ENCODE measurements at places on chromosomes 2 and 18.
A peak's percentile ranks its signal among the peaks of the same experiment; 100 is the strongest.

DNA sequence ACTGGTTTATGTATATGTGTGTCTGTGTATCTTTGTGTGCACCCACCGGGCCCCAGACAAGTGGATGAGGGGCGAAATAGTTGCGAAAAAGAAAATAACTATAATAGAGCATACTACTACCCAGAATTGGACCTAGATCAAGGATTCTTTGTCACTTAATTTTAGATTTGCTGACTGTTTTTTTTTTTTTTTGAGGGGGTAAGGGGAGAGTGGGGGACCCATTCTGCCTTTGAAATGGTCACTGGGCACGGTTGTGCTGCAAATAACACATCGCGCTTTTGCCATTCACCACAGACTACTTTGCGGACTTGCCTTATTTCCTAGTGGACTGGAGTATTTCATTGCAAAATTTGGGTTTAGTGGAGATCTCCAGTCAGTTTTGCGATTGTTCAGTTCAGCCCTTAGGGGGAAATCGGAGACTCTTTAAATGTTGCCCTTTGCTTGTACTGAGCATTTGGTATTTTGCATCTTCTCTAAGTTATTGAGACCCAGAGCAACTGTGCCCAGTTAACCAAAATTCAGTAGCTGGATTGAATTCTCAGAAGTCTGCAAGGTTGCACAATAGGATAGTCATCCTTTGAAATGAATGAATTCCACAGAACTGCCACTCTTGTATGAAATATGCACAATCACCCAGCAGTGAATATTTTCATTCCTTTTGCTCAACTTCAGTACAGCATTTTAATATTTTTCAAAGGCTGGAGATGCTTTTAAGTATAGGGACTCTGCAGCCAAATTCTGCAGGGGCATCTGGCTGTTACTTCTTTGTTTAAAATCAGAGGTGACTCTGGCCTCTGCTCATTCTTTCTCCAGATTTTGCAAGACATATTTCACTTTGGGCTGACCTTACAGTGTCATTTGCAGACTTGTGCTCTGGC is 2.9 kb downstream of the TRIB2 start:
- DNase-seq: peak; percentile 41

- peak; percentile 11 for DNase-seq
Observed at GRCh38 chr2:37318401-37318800, 6.2 kb downstream of the PRKD3 start.

DNA sequence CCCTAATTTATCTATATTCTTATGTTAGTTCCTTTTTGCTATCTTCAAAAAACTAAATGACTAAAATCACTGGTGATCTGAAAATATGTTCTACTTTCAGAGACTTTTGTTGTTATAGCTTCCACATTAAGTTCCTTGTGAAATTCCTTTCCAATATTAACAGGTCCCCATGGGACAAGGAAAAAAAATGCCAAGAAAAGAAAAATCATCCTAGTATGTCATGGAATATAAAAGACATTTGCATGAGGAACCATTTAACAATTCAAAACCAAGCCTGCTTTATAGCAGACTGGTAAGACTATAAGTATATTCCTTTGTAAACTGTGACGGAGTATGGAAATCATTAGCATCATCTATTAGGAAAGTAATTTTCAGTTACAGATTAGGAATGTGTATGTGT is 48.1 kb downstream of the COBLL1 start:
- DNase-seq: no peak

DNA sequence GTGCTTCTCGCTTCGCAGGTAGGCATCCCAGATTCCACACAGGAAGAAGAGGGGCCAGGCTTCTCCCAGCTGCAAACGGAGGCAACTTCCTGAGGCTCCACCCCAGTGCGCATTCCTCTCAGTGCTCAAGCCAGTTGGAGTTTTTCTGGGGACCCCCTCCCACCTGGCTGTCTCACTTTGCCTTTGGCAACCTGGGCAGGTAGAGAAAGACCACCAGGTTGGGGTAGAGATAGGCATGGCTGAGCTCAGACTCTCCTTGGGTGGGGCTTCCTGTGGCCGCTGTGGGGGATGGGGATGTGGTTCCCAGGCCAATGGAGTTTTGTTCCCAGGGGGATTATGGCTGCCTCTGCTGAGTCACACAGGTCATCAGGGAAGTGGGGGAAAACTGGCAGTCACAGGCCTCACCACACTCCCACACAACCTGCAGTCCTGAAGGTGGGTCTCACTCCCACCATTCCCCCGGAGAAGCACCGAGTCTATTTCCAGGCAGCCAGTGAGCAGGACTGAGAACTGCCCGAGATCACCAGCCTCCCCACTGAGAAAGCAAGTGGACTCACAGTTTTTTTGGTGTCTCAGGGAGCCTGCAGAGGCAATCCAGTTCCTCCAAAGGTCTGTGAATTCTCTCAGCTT is 38.1 kb downstream of the SLC39A10 start:
- DNase-seq: no peak

DNA sequence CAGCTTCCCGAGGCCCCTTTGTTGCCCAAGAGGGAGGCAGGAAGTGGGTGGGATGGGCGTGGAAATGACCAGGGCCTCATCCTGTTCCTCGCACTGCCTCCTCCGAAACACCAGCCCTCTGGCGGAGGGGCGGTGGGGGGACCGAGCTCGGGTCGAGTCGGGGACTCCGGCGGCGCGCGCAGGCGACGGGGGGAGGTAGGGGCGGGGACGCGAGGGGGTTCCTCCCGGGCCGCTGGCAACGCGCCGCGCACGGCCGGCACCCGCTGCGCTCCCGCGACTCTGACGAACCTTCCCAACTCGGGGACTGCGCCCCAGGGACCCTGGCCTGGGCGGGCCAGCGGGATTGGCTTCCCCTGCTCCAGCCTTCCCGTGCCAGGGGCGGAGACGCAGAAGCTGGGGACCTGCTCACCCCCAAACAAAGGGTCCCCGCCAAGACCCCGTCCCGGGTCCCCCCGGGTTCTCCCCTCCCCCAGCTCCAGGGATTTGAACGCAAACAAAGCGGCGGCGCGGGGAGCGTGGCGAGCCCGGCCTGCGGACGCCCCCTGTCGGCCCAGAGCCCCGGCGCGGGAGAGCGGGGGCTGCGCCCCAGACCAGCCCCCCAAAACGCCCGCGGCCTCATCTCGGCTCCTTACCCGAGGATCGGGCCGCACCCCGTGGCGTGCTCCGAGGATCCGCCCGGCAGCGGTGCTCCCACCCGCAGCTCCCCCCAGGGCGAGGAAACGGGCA is 1.2 kb downstream of the SEMA4C start:
- DNase-seq: peak; percentile 69

DNA sequence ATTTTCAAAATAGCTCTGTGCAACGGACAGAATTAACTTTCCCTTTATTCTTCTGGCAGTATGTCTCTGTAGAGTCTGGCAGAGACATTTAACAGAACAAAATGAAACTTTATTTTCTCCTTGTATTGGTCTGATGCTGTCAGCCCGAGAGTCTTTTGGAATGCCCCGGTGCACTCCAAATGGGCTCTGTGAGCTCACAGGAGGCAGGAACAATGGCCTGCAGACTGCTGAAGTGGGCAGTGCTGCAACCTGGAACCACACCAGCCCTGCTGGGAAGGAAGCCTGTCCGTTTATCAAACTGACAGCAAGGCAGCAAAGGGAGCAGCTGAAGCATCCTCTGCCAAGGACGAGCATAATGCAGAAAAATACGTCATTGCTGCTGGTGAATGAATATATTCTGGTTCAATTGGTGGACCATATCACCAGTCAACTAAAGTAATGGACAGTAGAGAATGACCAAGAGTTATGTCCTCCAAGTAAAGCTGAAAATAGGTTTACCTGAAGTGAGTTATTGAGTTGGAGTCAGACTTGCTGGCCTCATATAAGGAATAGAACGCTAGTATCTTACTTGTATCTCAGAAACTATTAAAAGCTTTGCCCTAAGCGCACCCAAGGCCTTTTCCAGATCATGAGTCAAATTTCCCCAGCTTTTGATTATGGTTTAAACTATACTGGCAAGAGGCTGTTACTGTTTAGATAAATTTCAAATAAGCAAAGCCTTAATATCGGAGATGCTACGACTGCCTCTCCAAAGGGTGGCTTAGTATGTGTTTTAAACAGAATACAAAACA is 207.6 kb upstream of the TANK start:
- no peak for DNase-seq

GRCh38 chr2:43127208-43127940 is 99.0 kb downstream of the ZFP36L2 start:
- peak; percentile 85 for DNase-seq

DNA sequence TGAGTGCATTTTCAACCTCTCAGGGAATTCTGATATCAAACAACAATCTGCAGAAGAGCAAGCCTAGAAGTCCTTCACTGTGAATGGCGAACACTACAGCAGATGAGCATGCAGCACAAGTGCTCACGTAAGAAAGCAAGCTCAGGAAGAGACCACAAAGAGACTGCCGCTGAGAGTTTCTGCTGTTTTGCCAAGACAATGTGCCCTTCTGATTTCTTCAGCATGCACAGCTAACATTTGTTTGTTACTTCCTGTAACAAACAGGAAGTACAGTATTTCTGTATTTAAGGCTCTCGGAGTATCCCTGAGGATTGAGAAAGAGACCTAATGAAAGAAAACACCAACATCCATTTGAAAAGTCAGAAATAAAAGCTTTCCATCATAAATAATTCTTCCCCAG is 45.9 kb downstream of the MBOAT2 start:
- no peak for DNase-seq

DNA sequence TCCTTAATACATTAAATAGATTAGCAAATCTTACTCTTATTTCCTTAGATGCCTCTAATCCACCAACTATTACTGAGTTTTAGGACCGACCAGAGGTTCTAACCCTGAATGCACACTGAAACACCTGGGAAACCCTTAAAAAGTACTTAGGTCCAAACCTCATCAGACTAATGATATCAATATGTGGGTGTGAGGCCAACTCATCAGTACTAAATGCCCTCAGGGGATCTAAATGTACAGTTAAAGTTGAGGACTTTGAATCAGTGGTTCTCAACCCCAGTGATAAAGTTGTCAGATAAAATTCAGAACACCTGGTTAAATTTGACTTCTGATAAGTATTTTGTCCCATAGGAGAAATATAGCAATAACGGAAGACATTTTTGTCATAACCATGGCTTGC is 20.9 kb downstream of the MMADHC start:
- DNase-seq: no peak

GRCh38 chr2:145038041-145038525 is 518.2 kb upstream of the ZEB2 start:
- DNase-seq: no peak

- no peak for DNase-seq
Observed at GRCh38 chr2:148592791-148593190, 51.8 kb upstream of the EPC2 start.

- DNase-seq: no peak
Observed at GRCh38 chr2:239769554-239770245, 255.4 kb downstream of the NDUFA10 start.

DNA sequence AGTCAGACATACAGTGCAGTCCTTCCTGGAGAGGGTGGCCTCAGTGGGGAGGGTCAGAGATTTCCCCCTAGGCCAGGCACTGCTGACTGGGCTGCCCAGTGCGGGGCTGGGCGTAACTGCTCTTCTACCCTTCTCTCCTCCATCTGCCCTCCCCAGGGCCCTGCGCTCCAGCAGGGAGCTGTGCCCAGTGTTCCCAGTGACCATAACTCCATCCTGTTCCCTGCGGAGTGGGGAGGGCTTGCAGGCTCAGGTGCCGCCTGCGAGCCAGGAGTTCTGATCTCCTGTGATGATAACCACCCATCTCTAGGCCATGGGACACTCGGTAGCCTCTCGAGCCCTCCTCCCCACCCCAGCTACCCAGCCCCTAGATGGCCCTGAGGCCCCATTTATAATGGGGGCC is 107.6 kb downstream of the SMAD7 start:
- DNase-seq: no peak

GRCh38 chr2:206075113-206075512 is 10.9 kb downstream of the INO80D start:
- DNase-seq: no peak

- no peak for DNase-seq
Observed at GRCh38 chr2:16625201-16625729, 40.4 kb downstream of the CYRIA start.

DNA sequence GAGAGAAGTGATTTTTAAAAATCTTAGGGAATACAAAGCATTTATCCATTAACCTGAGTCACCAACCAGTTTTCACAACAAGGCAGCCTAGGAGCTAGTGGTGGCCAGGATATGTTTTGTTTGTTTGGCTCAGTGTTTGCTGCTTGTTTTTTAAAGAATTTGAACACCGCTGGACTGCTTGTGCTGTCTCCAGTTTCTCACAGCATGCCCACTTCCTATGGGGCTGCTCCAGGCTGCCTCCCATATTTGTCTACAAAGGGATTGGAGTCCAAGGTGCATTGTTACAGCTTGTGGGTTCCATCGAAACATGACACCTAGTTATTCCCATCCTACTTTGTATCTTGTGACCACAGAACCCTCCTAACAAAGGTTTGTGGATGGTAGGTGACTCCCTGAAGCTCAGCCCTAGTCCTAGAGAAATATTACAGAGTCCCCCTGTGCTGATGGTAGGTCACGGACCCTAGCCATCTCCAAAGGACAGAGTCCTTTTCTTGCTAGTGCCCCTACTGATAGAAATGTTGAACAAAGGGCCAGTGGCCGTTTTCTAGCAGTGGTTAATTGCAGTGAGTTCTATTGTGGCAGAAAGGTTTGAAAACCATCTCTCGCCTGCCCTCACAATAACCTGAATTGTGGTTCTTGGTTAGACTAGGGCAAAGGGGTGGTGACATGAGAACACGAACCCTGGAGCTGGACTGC is 23.2 kb downstream of the GPR39 start:
- DNase-seq: no peak

DNA sequence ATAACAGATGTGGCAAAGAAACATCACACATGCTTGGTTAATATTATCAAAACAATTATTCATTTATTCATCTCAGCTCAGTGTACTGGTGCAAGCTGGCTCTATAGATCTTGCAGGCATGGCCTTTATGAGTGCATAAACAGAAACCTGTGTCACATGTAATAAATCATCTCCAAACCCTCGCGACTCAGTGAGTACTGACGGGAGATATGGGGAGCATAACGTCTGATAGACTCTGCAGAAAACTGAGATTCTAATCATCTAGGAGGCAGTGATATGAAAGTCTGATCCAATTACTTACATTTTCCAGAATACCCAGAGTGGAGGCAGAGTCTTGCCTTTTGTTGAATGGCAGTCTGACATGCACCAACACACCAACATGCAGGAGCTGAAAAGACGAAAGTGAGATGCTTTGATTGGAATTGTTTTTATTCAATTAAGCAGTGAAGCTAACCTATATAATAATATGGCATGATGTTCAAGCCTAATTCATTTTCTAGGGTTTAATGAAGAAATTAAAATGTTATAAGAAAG is 416.8 kb downstream of the RNF144A start:
- no peak for DNase-seq

GRCh38 chr2:21676041-21676440 is 552.3 kb downstream of the TDRD15 start:
- DNase-seq: no peak

DNA sequence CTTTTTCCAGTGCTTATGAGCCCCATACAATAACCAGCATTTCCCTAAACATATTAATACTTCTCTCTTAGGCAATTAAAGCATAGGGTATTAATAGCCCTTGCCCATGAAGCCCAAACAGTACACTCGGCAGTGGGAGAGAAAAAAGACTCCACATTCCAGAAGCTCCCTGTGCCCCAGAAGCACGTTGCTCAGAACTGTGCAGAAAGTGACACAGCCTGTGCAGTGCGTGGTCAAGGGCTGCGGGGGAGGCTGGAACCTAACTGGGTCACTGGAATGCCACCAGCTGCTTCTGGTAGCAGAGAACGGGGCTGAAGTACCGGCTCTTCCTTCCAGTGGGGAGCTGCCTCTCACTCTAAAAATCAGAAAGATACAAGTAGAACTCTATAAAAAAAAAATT is 32.7 kb downstream of the EIPR1 start:
- DNase-seq: no peak

- no peak for DNase-seq
Observed at GRCh38 chr2:169778446-169778845, 20.2 kb upstream of the SSB start.

GRCh38 chr18:36564841-36565240 is 264.0 kb downstream of the TPGS2 start:
- DNase-seq: no peak

All from activated CD4-positive, alpha-beta T cell treated with anti-CD3 and anti-CD28 coated beads, Interleukin-2, amount 50 U/mL, for 16 hours (primary cell).